ENCODE measurements at places on chromosomes 1 and 21.

GRCh38 chr1:166914111-166914510, 38.0 kb upstream of the TADA1 start:
- no peak for DNase-seq

DNA sequence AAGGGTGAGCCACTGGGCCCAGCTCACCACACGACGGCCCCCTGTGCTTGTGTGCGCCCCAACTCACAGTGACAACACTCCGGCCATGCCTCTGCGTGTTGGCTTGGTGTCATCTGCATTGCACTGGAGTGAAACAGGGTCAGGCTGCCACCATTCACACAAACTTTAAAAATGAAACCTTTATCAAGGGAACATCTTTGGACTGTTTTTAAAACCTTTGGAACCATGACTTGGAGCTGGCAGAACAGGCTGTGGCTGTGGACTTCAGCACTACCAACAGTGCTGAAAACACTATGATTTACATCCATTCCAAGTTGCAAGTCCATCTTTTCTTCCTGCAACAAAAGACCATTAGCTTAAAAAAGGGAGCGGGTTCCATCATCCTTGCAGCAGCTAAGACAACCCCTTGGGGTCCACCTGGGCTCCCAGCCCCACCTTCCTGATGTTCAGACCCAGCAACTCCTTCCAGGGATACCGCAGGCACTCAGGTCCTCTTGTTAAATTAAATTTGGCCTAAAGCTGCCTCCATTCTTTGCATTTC, 25.6 kb downstream of the POFUT2 start:
- no peak for DNase-seq

- no peak for DNase-seq
Observed at GRCh38 chr1:172465617-172466016, 21.7 kb upstream of the PIGC start.

DNA sequence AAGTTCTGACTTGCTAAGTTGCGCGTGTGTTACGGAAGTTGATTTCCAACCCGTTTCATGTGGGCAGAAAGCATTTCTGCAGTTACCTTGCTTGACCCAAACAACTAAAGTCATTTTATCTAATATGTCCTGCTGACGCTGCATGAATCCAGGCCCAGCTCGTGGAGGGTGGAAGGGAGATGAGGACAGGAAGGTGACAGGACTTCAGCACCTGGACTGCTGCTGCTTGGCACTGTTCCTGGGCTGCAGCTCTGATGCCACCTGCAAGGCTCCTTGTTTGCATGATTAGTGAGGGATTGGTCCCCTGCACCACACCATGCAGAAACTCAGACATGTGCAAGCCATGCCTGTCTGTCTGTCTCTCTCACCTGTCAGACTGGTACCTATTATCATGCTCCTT, 198.4 kb downstream of the PRDM2 start:
- no peak for DNase-seq

DNA sequence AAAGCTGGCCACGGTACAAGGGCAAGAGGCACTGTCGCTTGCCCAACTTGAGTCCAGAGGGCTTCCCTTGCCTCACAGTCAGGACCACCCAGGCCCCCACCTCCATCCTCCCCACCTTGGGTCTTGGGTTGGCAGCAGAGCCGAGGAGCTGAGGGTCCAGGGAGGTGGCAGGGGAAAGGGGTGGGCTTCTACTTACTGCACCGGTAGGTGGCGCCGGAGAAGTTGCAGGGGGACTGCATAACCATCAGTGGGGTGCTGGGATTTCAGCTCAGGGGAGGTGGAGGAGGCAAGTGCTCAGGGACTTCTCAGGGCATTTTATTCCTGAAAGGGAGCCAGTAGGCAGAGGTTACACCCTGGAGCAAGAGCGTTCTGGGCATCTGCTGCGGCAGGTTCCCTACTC, 44.0 kb downstream of the TRIM62 start:
- peak; percentile 49 for DNase-seq

DNA sequence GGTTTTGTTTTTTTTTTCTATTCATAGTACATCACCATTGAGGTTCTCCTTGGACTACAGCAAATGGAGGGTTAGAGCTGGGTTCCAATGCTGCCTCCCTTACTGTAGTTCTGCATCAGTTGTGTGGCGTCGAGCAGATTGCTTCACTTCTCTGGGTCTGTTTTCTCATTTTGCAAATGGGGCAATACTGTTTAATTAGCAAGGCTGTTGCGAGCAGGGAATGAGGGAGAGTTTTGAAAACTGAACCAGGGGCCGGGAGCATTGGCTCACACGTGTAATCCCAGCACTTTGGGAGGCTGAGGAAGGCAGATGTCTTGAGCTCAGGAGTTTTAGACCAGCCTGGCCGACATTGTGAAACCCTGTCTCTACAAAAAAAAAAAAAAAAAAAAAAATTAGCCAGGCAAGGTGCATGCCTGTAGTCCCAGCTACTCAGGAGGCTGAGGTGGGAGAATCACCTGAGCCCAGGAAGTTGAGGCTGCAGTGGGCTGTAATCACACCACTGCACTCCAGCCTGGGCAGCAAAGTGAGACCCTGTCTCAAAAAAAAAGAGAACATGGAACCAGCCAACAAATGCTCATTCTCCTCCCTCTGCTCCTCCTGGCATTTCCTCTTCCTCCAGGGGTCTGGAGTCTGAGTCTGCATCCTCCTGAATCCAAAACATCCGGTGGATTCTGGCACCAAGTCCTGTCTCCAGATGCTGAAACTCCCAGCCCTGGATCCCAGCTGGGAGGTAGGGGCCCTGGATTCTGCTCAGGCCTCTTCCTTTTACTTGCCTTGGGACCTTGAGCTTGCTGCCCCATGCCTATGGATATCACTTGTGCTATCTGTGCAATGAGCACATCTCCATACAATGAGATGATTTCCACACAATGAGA, 3.7 kb upstream of the PLOD1 start:
- no peak for DNase-seq

DNA sequence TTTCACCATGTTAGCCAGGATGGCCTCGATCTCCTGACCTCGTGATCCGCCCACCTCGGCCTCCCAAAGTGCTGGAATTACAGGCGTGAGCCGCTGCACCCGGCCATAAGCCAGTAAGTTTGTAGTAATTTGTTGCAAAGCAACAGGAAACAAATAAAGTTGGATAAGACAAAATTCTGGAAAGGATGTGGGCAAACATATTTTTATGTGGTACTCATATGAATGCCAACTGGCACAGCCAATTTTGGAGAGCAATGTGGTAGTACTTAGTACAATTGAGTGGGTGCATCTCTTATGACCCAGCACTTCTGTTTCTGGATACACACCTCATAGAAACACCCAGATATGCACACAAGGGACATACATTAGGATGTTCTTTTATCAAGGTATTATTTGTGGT, 8.4 kb upstream of the IL12RB2 start:
- DNase-seq = no peak

- DNase-seq = no peak
Observed at GRCh38 chr1:201692555-201693394, 136.2 kb upstream of the IPO9 start.

DNA sequence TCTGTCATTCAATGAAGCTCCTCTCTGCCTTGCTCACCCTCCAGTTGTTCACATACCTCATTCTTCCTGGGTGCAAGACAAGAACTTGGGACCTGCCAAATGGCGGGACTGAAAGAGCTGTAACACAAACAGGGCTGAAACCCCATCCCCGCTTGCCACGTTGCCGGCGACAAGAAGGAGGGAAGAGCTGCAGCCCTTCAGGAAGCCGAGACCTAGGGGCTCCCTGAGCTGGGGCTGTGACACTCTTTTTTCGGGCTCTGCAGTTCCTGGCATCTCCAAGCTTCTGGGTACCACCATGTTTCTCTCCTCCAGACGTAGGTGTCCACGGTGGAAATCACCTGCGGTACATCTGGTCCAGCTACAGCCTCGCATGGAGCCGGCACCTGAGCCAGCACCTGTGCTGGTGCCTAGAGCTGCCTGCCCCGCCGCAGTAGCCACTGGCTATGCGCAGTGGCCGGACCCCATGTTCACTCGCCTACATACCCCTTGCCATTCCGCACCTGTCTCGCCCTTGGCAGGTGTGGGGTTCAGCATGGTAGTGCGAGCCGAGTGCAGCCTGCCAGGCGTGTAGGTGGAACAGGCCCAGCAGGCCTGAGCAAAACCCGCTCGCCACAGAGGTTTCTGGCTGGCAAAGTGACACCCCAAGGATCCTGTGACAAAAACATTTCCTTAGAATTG, 367.0 kb upstream of the NEGR1 start:
- no peak for DNase-seq

DNA sequence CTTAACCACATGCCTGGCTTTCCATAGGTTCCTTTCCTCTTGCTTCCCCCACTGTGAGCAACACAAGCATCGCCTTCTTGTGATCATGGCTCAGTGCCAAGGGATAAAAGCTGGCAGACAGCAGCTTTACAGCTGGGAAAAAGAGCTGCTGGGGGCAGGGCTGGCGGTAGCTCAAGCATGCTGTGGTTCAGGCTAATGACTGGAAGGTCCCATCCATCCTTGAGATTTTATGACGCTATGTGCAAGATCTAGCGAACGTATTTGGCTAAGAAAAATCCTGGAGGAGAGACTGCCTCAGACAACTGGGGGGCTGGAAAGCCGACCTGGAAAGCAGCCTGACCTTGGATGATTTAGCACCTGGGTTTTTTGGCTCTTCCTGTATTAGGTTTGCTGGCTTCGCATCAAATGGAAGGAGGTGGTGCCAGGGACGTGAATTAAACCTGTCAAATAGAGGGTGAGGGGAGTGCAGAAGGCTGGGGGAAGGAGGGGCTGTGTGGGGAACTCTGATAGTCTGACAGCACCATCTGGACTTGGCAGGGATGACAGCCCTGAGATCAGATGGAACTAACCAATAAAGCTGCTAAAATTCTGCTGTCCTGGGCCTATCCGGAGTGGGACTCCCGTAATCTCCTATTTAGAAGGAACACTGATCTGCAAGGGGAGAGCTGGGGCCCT, 34.8 kb downstream of the ZMYND12 start:
- peak; percentile 3 for DNase-seq

DNA sequence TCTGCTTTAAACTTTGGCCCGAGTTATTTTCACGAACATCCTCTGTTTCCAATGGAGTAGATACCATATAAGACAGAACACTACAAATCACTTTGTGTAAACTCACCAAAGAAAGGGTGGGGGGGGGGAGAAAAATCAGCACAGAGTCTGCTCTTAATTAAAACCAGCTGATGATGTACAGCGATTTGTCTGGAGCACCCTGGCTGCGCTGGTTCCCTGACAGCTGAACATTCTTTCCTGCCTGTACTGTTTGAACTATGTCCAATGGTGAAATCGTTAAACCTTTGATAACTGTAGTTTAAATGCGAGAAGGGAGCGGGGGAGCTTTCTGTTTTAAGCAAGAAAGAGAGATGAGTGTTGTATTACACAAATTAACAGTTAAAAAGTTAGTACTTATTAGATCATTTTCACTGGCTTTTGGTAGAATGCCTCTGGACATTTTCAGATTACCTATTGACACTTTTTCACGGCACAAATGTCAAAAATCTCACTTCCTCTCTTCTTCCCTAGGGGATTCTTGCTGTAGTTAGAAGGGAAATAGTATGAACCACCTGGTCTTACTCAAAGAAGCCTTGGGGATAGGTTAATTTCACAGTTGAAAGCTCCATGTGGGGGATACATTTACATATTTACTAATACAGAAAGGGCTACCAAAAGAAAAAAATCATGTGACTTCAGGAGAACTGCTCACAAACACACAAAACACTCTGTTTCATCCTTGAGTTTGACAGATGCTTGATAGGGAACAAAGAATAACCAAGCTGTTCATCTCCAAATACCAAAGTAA, 140.2 kb upstream of the RUNX1 start:
- no peak for DNase-seq

DNA sequence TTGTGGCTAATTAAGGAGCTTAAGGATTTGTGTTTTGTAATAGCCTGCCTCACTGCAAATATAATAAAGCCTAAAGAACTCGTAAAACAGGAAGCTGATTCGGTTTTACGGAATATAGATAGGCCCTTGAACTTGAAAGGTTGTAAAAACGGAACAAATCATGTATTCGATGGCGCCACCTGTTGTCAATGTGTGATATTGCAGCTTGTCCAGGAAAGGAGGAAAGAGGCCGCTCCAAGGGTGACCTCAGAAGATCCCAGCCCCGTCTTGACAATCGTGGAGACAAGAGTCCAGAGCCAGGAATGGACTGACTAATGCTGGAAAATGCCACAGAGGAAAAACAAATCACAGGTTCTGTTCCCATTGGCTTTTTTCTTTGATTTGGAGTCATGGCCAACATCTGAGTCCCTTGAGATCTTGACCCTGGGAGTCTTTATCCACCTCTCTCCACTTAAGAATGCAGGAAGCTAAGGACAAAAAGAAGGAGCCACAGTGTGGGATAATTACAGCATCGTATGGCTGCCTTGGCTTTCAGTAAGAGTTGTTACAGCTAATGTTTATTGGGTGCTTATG, 7.0 kb upstream of the IGSF21 start:
- DNase-seq = peak; percentile 38

- no peak for DNase-seq
Observed at GRCh38 chr1:206708882-206709281, 24.2 kb downstream of the MAPKAPK2 start.

- DNase-seq = peak; percentile 66
Observed at GRCh38 chr1:228691926-228692325, 43.4 kb upstream of the RHOU start.

DNA sequence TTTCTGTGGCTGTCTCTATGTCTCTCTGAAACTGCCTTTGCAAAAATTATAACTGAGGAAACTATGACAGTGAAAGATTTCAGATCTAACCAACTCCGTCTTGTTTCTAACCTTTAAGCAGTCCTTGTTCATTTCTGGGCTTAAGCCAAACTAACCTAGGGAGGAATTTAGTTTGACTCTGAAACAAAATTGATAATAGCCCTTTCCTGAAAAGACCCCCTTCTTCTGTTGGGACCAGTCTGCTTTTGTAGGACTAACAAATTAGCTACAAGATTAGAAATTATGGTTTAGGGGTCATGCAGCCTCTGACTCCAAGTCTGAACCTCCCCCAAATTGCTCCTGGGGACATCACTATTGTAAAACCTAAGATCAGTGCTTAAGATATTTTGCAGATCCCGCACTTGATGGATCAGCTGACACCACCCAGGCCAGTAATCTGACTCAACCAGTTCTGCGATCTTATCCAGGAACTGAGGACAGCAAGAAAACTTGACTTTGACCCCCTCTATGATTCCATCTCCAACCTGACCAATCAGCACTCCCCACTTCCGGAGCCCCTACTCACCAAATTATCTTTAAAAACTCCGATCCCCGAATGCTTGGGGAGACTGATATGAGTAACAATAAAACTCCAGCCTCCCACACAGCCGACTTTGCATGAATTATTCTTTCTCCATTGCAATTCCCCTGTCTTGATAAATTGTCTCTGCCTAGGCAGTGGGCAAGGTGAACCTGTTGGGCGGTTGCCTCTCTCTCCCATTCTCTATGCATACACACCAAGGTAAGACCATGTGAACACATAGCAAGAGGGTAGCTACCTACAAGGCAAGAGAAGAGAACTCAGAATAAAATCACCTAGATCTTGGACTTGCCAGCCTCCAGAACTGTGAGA, 11.1 kb upstream of the TRIM63 start:
- DNase-seq = no peak

All from thymus (tissue), 14 donors.